Dermis microvascular lymphatic vessel endothelial cell (primary cell): ENCODE measurements at places on chromosomes 2 and 18. TPM values are rescaled to one million over a fixed set of nuclear protein-coding genes. Genes with fewer than 3 reads are reported as not detected.

GRCh38 chr18:22650247-22650646 lies 232.5 kb upstream of the CTAGE1 start:
- DNase-seq, result no peak

MYO1B gene
- 70.4 and 96.8 TPM in 2 replicates for total RNA-seq

DNA sequence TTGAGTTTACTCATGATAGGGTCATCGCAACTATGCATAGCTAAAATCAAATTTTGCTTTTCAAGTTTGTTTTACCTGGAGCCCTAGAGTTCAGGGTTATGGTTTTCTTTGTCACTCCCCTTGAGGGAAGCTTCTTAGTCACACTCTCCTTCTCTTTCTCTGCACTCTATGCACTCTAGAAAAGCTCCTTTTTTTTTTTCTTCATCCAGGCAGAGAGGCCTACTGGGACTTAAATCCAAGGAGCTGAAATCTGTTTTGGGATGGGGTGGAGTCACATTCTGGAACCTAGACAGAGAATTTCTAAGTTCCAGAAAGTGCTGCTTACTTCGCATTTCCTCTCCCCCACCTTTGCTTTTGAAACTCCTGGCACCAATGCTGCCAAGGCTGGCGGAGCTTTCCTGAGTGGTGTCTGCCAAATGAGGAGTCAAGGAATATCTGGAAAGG lies 19.1 kb upstream of the IL18R1 start:
- DNase-seq, result no peak

- DNase-seq, result no peak
These were observed 205.5 kb downstream of the TGIF1 start for GRCh38 chr18:3655254-3656050.

- DNase-seq, result no peak
These were observed 357.5 kb upstream of the ID2 start for GRCh38 chr2:8324164-8324856.

DNA sequence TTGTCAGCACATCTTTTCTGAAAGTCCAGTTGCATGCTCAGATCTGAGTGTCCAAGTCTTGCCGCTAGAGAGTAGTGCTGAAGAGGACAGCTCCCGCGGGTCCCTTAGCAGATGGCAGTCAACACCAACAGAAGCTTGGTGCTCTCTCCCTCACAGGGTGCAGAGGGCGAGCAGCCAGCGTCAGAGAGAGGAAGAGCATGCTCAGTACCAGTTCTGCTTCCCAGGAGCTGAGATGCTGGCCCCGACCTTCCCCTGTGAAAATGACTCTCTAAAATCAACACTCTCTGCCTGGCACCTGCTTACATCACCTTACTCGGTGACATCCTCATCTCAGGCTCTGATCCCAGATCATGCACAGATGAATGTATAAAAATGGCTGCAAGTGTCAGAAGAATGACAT lies 86.0 kb upstream of the TWIST2 start:
- no peak for DNase-seq

- no peak for DNase-seq
These were observed 204.1 kb downstream of the GLI2 start for GRCh38 chr2:120939595-120940318.

DNA sequence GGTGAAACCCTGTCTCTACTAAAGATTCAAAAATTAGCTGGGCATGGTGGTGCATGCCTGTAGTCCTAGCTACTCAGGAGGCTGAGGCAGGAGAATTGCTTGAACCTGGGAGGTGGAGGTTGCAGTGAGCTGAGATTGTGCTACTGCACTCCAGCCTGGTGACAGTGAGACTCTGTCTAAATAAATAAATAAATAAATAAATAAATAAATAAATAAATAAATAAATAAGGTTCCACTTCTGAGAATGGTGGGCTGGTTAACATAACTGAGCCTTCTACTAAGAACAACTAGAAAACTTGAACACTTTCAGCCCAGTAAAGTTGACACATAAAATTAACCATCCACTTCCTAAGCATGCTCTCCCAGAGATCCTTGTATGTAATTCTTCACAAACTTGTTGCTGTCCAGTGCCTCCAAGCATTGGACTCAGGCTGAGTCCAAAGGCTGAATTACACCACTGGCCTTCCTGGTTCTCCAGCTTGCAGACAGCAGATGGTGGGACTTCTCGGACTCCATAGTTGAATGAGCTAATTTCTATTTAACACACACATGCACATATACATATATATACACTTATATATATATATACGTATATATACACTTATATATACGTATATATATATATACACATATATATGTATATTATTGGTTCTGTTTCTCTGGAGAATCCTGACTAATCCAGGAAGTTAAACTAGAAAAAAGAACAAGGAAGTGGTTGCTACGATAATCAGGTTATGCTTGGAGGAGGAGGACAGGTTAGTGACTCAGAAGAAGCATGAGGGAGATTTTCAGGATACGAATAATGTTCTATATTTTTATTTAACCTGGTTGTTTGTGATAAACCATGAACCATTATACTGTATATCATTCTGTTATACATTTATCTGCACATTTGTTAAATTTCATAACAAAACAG lies 348.8 kb downstream of the METTL4 start:
- no peak for DNase-seq

RESP18 gene
- total RNA-seq, result not detected in 2 replicates

DPYSL5 gene
- total RNA-seq, result under 0.01 TPM in 1 of 2 replicates, not detected in the other

DNA sequence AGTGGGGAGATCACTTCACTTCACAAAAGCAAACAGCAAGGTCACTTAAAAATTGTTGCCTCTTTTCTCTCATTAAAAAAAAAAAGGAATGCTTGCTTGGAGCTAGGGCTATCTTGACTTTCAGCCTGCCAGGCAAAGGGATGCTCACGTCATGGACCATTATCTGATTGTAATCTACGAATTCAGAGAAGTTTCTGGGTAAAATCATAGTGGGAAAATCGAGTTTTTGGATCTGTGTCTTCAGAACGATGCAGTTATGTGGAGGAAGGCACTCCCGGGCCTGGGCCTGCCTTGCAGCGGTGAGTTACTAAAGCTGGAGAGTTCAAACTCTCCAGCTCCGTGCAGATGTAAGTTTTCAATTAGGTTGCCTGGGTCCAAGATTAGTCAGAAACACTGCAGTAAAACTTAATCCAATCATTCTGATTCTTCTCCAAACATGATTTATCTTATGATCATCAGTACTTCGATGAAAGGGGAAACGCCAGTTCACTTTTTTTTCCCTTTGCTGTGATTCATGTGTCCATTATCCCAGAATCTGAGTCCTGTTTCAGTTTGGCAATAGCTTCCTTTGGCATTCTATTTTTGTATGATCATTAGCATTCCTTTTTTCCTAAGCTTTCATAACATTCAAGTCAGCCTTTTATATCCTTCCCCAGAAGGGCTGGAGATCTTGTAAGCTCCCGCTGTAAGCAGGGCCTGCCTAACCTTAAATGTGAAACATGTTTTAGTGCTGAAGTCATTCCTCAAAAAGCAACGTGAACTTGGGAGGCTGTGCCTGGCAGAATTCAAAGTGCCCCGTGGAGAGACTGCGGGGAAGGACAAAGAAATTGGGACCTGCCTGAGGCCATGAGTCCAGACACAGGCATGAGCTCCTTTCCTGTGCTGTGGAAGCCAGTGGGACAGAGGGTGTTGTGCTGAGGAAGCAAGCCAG lies 119.3 kb upstream of the TWIST2 start:
- no peak for DNase-seq

- DNase-seq, result no peak
These were observed 129.1 kb downstream of the ARHGAP15 start for GRCh38 chr2:143258126-143258892.

DNA sequence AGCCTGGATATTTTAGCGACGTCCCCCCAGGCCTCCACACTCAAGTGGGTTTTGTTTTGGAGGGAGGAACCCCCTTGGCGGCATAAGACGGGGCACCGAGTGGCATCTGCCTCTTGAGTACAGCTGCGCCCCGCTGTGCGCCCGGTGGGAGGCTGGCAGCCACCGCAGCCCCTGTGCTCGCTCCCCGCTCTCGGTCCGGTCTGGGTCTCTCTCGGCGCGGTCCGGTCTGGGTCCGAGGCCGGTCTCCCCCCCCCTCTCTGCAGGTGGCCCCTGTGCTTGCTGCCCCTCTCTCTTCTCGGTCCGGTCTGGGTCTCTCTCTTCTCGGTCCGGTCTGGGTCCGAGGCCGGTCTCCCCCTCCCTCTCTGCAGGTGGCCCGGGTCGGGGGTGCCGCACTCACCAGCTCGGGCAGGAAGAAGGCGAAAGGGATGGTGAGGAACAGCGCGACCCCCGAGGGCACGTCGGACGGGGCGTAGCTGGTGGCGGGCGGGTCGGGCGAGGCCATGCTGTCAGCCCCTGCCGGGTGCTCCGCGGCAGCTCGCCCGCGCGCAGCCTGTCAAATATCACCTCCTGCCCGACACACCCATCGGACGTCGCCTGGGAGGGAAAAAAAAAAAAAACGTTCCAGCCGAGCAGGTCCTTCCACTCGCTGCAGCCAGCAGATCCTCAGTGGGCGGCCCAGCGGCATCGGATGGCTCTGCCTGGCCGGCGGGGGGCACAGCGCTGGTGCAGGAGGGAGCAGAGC lies at the start of gene MALL:
Gene MALL, minus strand, starts transcription at position 532 of the 742 bp plus-strand sequence. Its CDS starts 30 bp downstream, at position 502.
- DNase-seq, result peak; percentile 30

DNA sequence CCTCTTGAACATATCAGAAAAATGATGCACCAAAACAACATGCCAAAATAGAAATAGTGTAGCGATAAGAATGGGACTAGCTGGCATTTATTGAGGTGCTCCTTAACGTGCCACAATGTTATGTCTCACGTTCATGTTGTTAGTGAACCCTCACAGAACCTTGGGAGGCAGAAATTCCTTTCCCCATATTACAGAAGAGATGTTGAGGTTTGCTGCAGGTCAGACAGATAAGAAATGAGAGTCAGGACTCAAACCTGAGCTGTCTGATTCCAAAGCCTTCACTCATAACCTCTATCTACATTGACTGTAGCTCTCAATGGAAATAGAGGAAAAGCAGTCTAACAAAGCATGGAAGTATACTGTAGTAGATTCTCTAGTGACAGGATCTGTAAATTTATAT lies 163.3 kb upstream of the STK17B start:
- DNase-seq, result no peak

MSH6 gene
- 19.1 and 20.0 TPM in 2 replicates for total RNA-seq
